ENCODE measurements at places on chromosomes 12 and 14. TPM values are rescaled to one million over a fixed set of nuclear protein-coding genes. Genes with fewer than 3 reads are reported as not detected.

SRP54 gene
- total RNA-seq: 47.7 TPM

GPD1 gene
- total RNA-seq: not detected

GRCh38 chr14:61587081-61587713, 108.1 kb upstream of the HIF1A start:
- no peak for DNase-seq

- DNase-seq: no peak
Observed at GRCh38 chr12:124286414-124286813, 8.5 kb upstream of the RFLNA start.

- DNase-seq: no peak
Observed at GRCh38 chr12:54053751-54054741, at the start of gene HOXC4. Gene HOXC4 (plus strand): TSS chr12:54053835. CDS start chr12:54053923, 88 bp downstream.

GRCh38 chr12:125677829-125678228, 612.6 kb downstream of the AACS start:
- no peak for DNase-seq
